Progenitor cell of endocrine pancreas (in vitro differentiated cells): ENCODE measurements at places on chromosomes 4 and X. TPM values are rescaled to one million over a fixed set of nuclear protein-coding genes. Genes with fewer than 3 reads are reported as not detected.
A peak's percentile ranks its signal among the peaks of the same experiment; 100 is the strongest.

GRCh38 chr4:112007391-112007790 lies 137.9 kb upstream of the FAM241A start:
- H3K27ac ChIP-seq: no peak overlapping the region
- H3K4me3 ChIP-seq: no peak overlapping the region
- no peak for DNase-seq
- H3K27me3 ChIP-seq: no peaks in the 10 kb centered on the region
- peaks cover 9% of the 10 kb centered on the region for H3K4me1 ChIP-seq
- H3K36me3 ChIP-seq: no peaks in the 10 kb centered on the region

DNA sequence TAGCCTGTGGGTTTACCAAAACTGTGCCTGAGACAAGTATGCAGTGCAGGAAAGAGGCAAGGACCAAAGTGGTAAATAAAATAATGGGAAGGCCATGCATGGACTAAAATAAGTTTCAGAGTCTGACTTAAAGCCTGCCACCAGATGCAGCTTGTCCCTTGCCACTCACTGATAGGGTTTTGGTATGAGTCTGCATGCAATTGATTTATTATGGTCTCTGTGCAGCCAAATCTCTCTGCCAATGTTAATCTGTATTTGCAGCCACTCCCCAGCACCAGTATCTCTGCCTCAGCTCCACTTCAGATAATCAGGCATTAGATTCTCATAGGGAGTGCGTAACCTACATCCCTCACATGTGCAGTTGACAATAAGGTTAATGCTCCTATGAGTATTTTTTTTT lies 5.5 kb upstream of the FGF2 start:
- H3K4me3 ChIP-seq: no peak overlapping the region
- no peaks in the 10 kb centered on the region for H3K4me1 ChIP-seq

DNA sequence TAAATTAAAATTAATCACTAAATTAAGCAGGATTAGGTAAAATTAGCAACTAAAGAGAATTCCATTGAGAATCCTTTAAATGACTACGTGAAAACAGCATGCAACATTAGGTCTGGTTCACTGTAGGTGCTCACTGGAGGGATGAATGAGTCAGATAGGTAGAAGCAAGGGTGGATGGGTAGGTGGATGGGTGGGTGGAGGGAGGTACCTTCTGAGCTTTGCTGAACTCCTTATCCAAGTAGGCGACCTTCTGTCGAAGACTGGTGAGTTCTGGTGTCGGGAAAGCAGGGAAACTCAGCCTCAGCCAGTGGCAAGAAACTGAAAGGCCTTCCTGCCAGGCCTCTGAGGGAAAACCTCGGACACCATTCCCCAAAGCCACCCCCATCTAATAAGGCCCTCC lies 3.0 kb downstream of the GRIPAP1 start:
- DNase-seq: no peak
- no peak overlapping the region for H3K4me3 ChIP-seq
- H3K27me3 ChIP-seq: no peaks in the 10 kb centered on the region
- H3K27ac ChIP-seq: no peak overlapping the region

DNA sequence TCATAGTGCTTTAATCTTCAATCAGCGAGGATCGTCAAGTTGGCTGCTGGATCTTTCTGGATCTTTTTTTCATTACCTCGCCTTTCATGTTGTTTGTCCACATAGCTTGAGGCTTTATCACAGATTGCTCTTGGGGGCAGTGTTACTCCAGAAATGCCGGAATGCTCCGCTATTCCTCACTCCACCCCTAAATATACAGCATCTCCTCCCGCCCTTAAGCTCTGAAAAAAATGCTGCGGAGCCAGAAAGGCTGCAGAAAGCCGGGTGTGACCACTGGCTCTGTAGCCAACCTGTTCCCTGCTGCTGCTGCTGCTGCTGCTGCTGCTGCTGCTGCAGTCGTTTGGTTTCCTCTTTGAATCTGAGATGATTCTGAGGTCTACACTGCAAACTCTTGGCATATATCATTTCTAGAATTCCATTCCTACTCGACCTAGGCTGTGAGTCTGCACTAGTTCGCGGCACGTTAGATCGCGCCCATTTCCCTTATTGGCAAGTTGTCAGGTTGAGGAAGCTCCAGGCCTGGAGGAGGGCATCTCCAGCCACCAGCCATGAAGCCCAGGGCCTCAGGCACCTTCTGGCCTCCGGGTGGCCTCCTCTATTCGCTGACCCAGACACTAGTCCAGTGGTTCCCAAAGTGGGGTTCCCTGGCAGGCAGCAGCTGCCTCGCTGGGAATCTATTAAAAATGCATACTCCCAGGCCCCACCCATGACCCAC lies 34.2 kb downstream of the WDR13 start:
- H3K4me3 ChIP-seq: no peak overlapping the region
- no peaks in the 10 kb centered on the region for H3K27me3 ChIP-seq
- peak; percentile 58 for DNase-seq
- H3K36me3 ChIP-seq: no peaks in the 10 kb centered on the region
- H3K4me1 ChIP-seq: no peaks in the 10 kb centered on the region

DNA sequence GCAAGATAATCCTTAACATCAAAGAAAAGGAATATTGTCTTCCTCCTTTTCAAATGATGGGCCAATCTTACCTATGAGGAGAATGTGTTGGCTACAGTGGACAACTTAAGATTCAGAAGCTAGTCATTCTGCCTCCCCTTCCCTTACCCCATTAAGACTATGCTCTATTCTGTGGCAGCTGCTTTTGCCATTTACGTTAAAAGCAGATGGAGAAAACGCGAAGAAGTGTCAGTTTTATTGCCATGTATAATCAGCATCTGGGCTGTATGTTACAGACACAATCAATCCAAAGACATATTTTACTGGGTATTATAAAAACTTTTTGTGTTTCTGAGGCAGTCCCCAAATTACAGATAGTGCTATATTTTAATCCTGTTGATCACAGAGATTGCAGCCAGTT lies 196.1 kb upstream of the PACRGL start:
- peaks cover 5% of the 10 kb centered on the region for H3K4me1 ChIP-seq
- H3K27ac ChIP-seq: no peak overlapping the region
- H3K4me3 ChIP-seq: no peak overlapping the region
- no peaks in the 10 kb centered on the region for H3K36me3 ChIP-seq

DNA sequence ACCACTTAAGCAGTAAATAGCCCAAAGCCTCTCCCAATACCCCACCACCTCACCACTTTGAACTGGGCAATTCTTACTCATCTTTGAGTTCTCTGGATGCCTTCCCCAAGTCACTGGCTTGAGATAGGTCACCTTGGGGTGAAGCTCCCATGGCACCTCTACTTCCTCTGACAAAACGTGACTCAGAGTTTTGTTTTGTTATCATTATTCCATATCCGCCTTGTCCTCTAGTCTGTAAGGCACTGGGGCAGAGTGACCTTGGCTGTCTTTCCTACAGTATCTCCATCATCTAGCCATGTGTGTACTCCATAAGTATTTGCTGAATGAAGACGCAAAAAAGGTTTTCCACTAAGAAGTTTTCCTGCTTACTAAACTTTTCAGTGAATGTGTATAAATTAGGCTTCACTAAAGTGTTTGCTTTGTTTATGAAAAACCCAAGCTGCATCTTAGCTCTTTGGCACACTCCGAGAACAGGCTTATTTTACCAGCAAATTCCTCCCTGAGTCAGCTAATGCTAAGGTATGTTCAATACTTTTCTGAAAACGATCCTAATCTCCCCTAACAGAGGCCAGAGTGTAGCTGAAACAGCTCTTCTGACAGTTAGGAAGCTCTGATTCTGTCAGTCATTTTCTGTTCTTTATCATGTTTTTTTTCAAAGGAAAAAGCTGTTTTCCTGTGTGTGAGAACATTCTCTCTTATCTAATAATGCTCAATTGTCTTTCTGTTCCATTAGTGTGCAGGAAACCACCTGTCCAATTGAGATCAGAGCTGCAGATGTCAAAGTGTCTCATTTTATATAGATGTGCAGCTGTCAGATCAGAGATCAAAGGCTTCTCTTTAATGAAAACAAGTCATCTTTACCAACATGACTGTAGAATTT lies 30.2 kb upstream of the TSPAN5 start:
- H3K36me3 ChIP-seq: peaks cover 2% of the 10 kb centered on the region
- no peak for DNase-seq
- no peak overlapping the region for H3K4me3 ChIP-seq
- no peak overlapping the region for H3K27ac ChIP-seq
- peaks cover 11% of the 10 kb centered on the region for H3K4me1 ChIP-seq

- DNase-seq: no peak
- H3K27ac ChIP-seq: no peak within 1 kb of the TSS
These were observed at the start of gene PDZD4 for GRCh38 chrX:153829799-153830639. TSS of gene PDZD4 (minus strand) at chrX:153830544. CDS start at chrX:153830298, 246 bp downstream.

GRCh38 chrX:54178100-54178940 lies 4.7 kb downstream of the FAM120C start:
- H3K27me3 ChIP-seq: no peaks in the 10 kb centered on the region
- H3K27ac ChIP-seq: no peak overlapping the region
- no peak for DNase-seq
- peaks cover 6% of the 10 kb centered on the region for H3K36me3 ChIP-seq

Gene HS6ST2
- 14.8 and 23.6 TPM in 2 replicates for total RNA-seq

Gene EDA
- 3.0 and 4.8 TPM in 2 replicates for total RNA-seq

Gene CXorf65
- total RNA-seq: not detected in 2 replicates

Gene ARHGAP36
- 0.36 and 0.42 TPM in 2 replicates for total RNA-seq

Gene TLR3
- 0.11 TPM in 1 of 2 replicates, not detected in the other for total RNA-seq

Gene AFP
- 166 and 254 TPM in 2 replicates for total RNA-seq

Gene GPRASP1
- total RNA-seq: 4.1 and 5.7 TPM in 2 replicates

Gene FGG
- 7.4 and 14.0 TPM in 2 replicates for total RNA-seq
